ENCODE measurements at places on chromosomes 1 and 21. TPM values are rescaled to one million over a fixed set of nuclear protein-coding genes. Genes with fewer than 3 reads are reported as not detected.
A peak's percentile ranks its signal among the peaks of the same experiment; 100 is the strongest.

The CREB3L4 gene
- total RNA-seq = 41.0 TPM

The SYT6 gene
- total RNA-seq = not detected

The PRRX1 gene
- 16.9 TPM for total RNA-seq

The EEIG2 gene
- 6.3 TPM for total RNA-seq

The S100A3 gene
- total RNA-seq = 88.0 TPM

The MSH4 gene
- total RNA-seq = not detected

The ZNF695 gene
- not detected for total RNA-seq

The ZNF593OS gene
- not detected for total RNA-seq

The PCAT6 gene
- 3.7 TPM for total RNA-seq

The AIM2 gene
- not detected for total RNA-seq

DNA sequence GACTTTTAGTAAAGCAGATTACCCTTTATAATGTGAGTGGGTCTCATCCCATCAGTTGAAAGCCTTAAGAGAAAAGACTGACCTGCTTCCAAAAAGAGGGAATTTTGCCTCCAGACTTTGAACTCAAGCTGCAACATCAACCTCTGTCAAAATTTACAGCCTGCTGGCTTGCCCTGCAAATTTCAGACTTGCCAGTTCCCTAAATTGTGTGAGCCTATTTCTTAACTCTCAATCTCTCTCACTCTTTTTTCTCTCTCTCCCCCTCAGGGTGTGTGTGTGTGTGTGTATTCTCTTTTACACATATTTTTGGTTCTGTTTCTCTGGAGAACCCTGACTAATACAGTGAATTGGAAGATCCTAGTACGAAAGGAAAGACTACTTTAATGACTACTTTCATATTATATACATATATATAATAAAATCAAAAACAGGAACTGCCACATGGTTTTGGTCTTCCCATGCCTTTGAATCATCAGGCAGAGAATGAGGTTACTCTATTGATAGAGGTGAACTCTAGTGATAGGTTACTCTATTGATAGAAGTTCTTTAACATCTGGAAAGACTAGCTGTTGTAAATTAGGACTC lies 6.4 kb downstream of the OR2C3 start:
- H3K4me1 ChIP-seq = no peaks in the 10 kb centered on the region
- H3K4me3 ChIP-seq = no peak overlapping the region
- H3K27me3 ChIP-seq = no peaks in the 10 kb centered on the region
- no peaks in the 10 kb centered on the region for H3K36me3 ChIP-seq

DNA sequence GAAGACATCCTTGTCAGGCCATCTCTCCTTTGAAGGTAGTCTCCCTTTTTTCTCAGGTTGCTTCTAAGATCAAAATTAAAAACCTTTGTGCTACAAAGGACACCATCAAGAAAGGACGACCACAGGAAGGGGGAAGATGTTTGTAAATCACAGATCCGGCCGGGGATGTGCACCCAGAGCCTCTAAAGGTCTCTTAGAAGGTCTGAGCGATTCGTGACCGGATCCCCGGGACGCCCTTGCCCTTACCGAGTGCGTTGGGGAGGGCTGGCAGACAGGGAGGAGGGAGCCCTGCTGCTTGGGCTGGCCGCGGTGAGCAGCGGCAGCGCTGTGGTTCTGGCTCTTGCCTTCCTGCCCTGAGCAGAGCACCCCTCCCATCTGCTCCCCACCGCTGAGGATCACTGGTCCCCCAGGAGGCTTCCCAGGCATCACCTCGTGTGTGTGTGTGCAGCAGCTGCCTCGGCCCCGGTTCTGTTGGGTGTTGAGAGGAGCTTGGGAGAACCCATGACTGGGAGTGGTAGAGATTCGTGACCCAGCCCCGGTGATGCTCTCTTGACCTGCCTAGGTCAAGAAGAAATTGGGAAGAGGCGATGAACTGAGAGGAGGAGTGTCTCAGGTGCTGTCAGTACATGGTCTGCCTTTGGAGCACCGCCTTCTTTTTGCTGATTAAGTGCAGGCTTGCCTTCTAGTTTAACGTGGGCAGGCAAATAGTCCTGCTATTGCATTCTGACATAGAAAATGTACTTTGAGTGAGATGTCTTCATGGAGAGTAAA lies 34.5 kb downstream of the AGPAT3 start:
- H3K4me1 ChIP-seq = no peaks in the 10 kb centered on the region
- no peak overlapping the region for H3K4me3 ChIP-seq
- H3K36me3 ChIP-seq = peaks cover 4% of the 10 kb centered on the region
- peak; percentile 74 for DNase-seq

DNA sequence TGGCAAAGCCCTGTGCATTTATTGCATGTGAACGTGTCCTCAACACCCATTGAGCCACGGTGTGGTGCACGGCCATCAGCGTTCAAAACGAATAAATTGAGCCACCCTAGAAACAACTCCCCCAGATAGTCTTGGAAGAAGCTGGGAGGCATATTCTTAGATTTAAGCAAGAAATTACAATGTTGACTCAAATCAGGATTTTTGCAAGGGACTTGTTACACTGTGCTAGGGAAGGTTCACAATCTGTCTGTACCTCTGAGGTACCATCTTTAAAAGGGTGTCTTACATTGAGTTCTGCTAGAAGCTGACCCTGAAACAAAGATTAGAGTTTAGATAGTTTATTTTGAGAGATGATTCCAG lies 16.2 kb downstream of the CD247 start:
- no peaks in the 10 kb centered on the region for H3K36me3 ChIP-seq
- H3K4me1 ChIP-seq = no peaks in the 10 kb centered on the region

GRCh38 chr1:76330991-76331603 lies 256.6 kb downstream of the ST6GALNAC3 start:
- DNase-seq = no peak
- H3K27me3 ChIP-seq = no peaks in the 10 kb centered on the region
- H3K4me1 ChIP-seq = no peaks in the 10 kb centered on the region
- H3K27ac ChIP-seq = no peak overlapping the region
- no peak overlapping the region for H3K4me3 ChIP-seq
- H3K36me3 ChIP-seq = no peaks in the 10 kb centered on the region

DNA sequence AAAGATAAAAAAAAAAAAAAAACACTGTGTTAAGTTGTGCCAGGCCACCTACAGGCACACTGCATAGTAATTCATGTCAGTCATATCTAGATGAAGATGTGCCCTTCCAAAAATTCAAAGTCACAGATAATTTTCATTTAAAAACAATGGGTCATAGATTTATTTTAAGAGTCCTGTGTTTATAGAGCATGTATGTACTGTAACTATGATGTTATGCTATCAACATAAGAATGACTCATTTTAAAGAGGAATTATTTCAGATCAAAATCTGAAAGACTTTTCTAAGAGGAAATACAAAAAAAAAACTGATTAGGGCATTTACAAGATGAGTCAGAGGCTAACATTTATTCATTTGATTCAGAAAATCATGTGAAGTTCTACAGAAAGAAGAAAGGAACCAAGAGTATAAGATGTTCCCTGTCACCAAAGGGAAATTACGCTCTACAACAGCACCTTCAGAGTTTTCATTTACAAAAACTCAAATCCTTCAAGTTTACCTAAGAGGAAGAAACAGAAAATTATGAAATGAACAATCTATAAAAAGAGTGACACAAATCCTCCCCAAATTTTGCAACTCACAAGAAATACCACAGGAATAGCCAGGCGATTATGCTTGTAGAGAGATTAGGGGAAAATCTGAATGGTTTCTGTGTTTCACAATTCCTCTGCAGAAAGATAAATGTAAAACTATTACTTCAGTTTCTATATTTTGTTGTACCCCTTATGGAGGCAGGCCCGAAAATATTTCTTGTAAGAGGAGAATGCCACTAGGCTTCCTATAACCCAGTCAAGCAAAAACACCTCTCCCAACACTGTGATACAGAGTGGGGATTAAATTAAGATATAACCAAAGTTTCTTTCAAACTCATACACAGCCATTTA lies 13.8 kb downstream of the TP53BP2 start:
- H3K36me3 ChIP-seq = no peaks in the 10 kb centered on the region
- no peak overlapping the region for H3K4me3 ChIP-seq
- H3K27me3 ChIP-seq = no peaks in the 10 kb centered on the region

- H3K27ac ChIP-seq = no peak overlapping the region
- no peaks in the 10 kb centered on the region for H3K27me3 ChIP-seq
- no peak overlapping the region for H3K4me3 ChIP-seq
These were observed 28.5 kb downstream of the TNN start for GRCh38 chr1:175095978-175096607.

GRCh38 chr21:27759091-27759659 lies 792.3 kb upstream of the ADAMTS5 start:
- H3K36me3 ChIP-seq = no peaks in the 10 kb centered on the region
- peaks cover 8% of the 10 kb centered on the region for H3K4me1 ChIP-seq
- no peak for DNase-seq
- no peak overlapping the region for H3K27ac ChIP-seq

DNA sequence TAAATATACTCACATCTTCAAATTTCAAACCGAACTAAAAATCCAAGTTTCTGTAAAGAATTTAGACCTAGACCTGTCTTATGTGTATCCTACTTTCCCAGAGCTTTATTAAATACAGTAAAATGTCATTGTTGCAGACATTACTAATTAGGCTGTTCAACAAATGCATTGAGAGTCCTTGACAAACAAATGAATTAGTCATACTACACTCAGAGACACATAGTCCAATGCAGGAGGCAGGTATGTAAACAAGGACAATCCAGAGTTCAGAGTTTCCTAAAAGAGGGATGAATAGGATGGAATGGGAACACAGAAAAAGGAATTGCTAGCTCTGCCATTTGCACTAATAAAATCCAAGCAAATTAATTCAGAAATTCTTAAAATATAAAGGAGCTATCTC lies 1.6 kb upstream of the EGLN1 start:
- H3K27me3 ChIP-seq = no peaks in the 10 kb centered on the region
- no peak overlapping the region for H3K4me3 ChIP-seq
- H3K36me3 ChIP-seq = no peaks in the 10 kb centered on the region
- DNase-seq = no peak
- peaks cover 37% of the 10 kb centered on the region for H3K4me1 ChIP-seq

- peaks cover 57% of the 10 kb centered on the region for H3K4me1 ChIP-seq
- H3K27me3 ChIP-seq = peaks cover 14% of the 10 kb centered on the region
- DNase-seq = no peak
- H3K4me3 ChIP-seq = no peak overlapping the region
- no peak overlapping the region for H3K27ac ChIP-seq
These were observed 21.8 kb upstream of the POU3F1 start for GRCh38 chr1:38068220-38068979.

- no peak overlapping the region for H3K27ac ChIP-seq
- H3K4me1 ChIP-seq = no peaks in the 10 kb centered on the region
- H3K27me3 ChIP-seq = no peaks in the 10 kb centered on the region
These were observed 16.7 kb downstream of the CELA2B start for GRCh38 chr1:15492596-15492995.

DNA sequence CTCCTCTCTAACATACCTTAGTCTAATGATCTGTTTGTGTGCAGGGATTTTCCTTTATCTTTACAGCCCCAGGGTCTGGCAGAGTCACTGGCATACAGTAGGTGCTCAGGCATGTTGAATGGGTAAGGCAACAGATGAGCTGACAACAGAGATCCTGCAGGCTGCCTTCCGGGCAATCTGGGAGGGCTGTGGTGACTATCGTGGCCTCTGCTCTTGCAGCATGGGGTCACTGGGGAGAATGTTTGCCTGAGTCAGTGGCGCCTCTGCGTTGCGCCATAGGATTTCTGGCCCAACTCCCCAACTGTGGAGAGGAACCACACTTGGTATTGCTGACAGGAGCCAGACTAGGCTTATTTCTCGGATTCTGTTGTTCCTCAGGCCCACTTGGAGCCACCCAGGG lies 93.8 kb downstream of the LAMC2 start:
- DNase-seq = no peak
- H3K4me1 ChIP-seq = peaks cover 61% of the 10 kb centered on the region
- H3K4me3 ChIP-seq = no peak overlapping the region
- H3K27ac ChIP-seq = peak overlapping the region; percentile 64

DNA sequence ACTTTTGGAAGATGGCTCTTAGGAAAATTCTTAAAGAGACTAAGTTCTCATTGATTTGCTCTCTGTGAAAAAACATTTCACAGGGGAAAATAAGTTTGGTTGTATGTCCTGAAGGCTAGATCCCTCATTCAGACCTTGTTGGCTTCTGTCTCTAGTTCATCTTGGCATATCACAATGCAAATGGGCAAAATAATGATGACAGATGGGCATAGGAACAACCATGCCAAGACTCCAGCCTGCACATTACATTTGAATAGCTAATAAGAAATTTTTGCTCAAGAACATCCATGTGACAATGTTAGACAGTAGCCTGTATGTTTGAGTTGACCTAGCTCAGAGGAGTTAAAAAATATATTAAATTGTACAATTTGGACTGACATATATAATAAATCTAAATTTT lies 292.9 kb downstream of the PLA2G4A start:
- no peaks in the 10 kb centered on the region for H3K27me3 ChIP-seq
- no peaks in the 10 kb centered on the region for H3K36me3 ChIP-seq
- no peak overlapping the region for H3K27ac ChIP-seq
- H3K4me3 ChIP-seq = no peak overlapping the region
- H3K4me1 ChIP-seq = no peaks in the 10 kb centered on the region

GRCh38 chr1:76395059-76395458 lies 320.5 kb downstream of the ST6GALNAC3 start:
- no peak overlapping the region for H3K4me3 ChIP-seq
- H3K36me3 ChIP-seq = no peaks in the 10 kb centered on the region
- no peaks in the 10 kb centered on the region for H3K27me3 ChIP-seq
- H3K27ac ChIP-seq = no peak overlapping the region
- no peaks in the 10 kb centered on the region for H3K4me1 ChIP-seq
- DNase-seq = no peak

DNA sequence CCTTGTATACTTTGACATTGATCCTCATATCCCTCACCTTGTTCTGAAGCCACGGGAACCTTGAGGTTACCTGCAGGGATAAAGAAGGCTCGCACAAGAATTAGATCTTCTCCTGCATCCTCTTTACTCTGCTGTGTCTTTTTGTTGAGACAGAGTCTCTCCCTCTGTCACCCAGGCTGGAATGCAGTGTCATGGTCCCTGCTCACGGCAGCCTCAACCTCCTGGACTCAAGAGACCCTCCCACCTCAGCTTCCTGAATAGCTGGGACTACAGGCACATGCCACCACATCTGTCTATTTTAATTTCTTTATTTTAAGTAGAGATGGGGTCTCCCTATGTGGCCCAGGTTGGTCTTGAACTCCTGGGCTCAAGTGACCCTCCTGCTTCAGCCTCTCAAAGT lies 134.7 kb downstream of the PTPRC start:
- H3K27ac ChIP-seq = no peak overlapping the region
- H3K27me3 ChIP-seq = no peaks in the 10 kb centered on the region
- no peaks in the 10 kb centered on the region for H3K4me1 ChIP-seq
- no peak overlapping the region for H3K4me3 ChIP-seq
- H3K36me3 ChIP-seq = no peaks in the 10 kb centered on the region
- no peak for DNase-seq

DNA sequence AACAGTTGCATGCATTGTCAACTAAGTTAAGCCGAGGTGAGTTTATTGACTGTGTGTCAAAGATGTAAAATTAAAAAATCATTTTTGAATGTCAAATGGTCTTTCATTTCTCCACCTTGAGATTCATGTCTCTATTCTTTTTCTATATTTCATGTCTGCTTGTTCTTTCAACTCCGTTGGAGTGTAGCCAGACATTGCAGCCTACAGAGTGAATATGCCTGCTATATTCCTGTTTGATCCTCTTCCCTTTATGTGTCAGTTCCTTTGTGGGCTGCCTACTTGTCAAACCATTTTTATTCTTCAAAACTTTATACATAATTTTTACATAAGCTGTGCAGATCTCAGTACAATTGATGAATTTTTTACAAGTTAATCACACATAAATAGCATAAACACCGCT lies 1325.8 kb upstream of the PRMT6 start:
- no peaks in the 10 kb centered on the region for H3K4me1 ChIP-seq
- no peak overlapping the region for H3K4me3 ChIP-seq
- no peaks in the 10 kb centered on the region for H3K27me3 ChIP-seq
- H3K36me3 ChIP-seq = no peaks in the 10 kb centered on the region
- H3K27ac ChIP-seq = no peak overlapping the region

- H3K27me3 ChIP-seq = no peaks in the 10 kb centered on the region
- H3K36me3 ChIP-seq = no peaks in the 10 kb centered on the region
- H3K4me1 ChIP-seq = no peaks in the 10 kb centered on the region
- no peak for DNase-seq
These were observed 74.4 kb upstream of the LYPLAL1 start for GRCh38 chr1:219099307-219099706.

Measured in suprapubic skin (tissue), 4 donors.